ENCODE measurements at places on chromosomes 1 and 21. TPM values are rescaled to one million over a fixed set of nuclear protein-coding genes. Genes with fewer than 3 reads are reported as not detected.

Gene LRRC3
- total RNA-seq: under 0.01 TPM

DNA sequence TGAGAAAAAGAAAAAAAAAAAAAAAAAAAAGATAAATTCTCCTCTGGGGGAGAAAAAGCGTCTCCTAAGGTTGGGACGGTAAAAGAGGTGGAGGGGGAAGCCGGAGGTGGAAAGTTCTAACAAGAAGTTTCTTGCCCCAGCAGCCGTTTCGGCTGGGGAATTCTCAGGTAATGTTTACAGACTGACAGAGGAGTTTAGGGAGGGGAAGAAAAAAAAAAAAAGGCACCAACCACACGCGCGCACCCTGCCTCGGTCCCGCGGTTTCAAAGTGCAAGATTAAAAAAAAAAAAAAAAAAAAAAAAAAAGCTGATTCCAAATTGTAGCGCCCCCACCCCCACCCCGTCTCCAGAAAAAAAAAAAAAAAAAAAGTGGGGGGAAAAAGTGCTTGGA, 504 bp downstream of the DHRS3 start:
- DNase-seq: peak; percentile 7

DNA sequence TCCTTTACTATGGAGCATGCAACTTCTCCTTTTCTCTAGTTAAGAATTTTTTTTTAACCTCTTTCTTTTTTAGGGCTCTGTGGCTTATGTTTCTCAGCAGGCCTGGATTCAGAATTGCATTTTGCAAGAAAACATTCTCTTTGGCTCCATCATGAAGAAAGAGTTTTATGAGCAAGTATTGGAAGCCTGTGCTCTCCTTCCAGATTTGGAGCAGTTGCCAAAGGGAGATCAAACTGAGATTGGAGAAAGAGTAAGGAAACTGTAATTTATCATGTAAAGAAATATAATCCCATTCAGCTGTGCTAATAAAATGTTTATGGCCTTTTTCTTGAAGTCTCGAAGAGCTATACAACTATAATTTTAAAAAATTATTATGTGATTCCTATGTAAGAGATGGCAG, 70.1 kb downstream of the HSPA13 start:
- no peak for DNase-seq

DNA sequence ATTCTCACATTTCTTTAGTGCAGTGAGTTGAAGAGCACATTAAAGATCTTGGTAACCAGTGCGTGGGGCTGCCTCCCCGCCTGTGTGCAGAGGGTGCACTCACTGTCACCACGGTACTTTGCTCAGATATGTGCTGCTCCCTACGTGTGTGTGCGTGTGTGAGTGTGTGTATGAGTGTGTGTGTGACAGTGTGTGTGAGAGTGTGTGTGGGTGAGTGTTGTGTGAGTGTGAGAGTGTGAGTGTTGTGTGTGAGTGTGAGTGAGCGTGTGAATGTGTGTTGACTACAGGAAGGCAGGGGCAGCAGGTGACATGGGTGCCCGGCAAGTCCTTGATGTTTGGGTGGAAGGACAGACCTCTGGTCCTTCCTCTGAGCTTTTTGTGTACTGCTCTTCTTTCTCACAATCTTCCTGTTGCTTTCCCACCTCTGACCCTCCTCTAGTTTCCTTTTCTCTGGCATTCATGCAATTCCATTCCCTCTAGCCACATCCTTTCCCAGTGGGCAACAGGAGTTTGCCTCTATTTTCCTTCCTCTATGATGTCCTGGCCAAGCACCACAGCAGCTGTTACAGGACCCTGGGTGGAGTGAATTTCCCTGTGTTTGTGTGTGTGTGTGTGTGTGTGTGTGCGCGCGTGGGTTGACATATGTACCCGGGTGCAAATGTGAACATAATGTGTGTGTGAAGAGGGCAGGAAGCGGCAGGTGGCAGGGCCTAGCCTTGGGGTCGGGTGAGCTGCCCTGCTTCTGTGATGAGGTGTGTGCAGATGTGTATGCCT, 19.8 kb downstream of the LHX4 start:
- no peak for DNase-seq

GRCh38 chr1:165205145-165205544, 151.4 kb downstream of the LMX1A start:
- no peak for DNase-seq

DNA sequence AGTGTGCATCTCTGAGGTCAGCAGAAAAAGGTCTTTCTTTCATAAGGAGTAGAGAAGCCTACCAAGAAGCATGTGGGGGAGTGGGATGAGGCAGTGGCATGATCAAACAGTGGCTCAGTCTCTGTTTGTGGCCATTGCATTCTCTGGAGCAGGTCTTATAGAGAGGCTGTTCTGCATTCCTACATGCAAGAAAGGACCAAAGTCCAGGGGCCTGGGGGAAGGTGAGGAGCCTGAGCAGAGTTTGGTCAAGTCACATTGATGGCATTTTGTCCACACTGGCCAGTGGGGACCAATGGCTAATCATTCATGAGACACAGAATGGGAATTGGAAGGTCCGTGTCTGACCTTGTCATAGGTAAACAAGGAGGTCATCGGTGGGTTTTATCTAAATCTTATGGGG, 25.4 kb downstream of the MAP10 start:
- DNase-seq: no peak

DNA sequence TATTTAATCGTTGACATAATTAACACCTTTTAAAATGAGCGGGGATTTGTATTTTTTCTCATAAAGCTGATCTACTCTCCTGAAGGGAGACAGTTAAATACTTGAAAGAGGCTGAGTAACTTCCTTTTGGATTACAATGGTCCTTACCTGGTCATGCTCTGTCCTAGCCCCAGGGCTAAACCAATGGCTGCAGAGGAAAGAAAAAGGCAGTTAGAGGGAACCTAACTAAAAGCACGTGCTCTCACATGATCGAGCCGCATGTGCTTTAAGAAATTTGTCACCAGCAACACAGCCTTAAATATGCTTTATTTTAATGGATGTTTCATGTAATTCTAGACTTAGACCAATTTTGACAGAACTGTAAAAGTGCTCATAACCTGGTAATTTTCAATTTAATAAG, 132.7 kb downstream of the GPATCH2 start:
- DNase-seq: no peak

- DNase-seq: no peak
These were observed 4.9 kb downstream of the ASPM start for GRCh38 chr1:197141575-197141974.

Gene SPATA6
- 4.2 TPM for total RNA-seq

- DNase-seq: peak; percentile 62
These were observed 104.5 kb downstream of the CENPF start for GRCh38 chr1:214707306-214708087.

DNA sequence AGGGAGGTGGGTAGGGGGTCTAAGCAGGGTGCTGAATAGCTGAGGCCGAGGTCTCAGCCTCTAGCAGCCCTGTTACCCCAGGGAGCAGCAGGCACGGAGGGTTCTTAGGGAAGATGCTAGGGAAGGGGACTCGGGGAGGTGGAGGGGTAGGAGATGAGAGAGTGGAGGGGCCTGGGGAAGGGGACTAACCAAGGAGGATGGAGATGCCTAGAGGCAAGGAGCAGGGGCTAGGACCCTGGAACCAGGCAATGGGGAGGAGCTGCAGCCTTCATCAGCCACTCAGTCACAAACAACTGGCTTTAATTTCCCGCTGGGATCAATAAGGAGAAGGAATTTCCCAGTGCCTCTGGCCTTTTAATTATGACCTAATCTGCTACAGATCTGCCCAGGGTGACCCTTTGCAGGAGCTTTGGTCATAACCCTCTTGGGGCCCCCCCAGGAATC, 2.9 kb upstream of the CRABP2 start:
- DNase-seq: no peak

- no peak for DNase-seq
These were observed 370.3 kb upstream of the ADGRL2 start for GRCh38 chr1:81430236-81430938.

Gene KRTAP12-3
- not detected for total RNA-seq

DNA sequence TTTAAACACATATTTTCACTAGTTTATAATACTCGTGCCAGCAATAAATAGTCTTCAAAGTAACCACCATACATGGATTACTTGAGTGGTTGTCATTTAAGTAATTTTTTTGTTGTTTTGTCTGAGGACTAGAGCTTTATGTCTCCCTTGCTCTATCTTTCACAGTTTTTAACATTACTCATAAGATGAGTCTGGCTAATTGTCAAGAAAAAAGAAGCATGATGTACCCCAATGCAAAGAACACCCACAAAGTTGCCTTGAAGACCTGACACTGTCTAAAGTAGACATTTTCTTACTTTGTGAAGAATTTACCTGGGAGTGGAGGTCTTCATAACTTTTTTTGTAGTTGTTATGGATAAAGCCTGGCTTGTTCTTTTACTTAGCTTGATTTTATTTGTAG, 210.4 kb upstream of the BRINP3 start:
- no peak for DNase-seq

DNA sequence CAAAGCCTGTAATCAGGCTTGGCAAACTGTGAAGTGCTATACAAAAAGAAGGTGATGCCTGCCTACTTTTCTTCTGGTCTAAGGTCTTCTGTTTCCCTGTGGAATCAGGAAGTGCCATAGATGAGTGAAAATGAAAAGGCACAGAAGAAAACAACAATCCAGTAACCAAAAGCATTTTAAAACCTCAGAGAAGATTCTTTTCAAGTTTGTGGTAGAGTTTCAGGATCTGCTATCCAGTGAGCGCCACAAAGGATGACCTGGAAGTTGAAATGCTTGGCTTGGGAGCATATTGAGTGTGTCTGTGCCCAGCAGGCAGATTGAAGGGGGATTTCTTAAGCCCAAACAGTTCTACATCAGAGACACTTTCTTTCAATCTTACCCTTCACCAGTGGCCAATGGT, 272.2 kb downstream of the PAPPA2 start:
- no peak for DNase-seq

Gene LCE3B
- not detected for total RNA-seq

GRCh38 chr1:150775276-150775675, 9.7 kb upstream of the CTSS start:
- DNase-seq: no peak

Gene HSF2BP
- 2.6 TPM for total RNA-seq

Gene AHDC1
- total RNA-seq: 17.1 TPM

DNA sequence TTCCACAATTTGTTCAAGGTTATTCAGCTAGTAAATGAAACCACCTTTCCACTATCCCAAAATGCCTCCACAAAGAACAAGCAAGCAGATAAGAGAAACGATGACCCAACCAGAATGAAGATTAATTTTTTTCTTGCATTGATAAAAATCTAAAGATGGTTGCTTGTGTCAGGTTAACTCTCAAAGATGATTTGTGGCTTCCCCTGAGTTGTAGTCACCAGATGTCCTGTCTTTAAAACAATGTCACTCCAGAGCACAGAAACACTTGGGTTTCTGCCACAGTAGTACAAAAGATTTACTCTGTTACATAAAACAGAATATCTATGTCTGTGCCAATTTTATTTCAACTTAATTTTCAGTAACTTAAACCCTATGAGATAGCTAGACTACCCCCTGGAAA, 11.4 kb upstream of the CCDC17 start:
- no peak for DNase-seq

GRCh38 chr1:74468982-74469603, 43.3 kb downstream of the LRRC53 start:
- peak; percentile 36 for DNase-seq

Gene ERICH3
- not detected for total RNA-seq

- no peak for DNase-seq
These were observed 105.4 kb downstream of the CENPF start for GRCh38 chr1:214708321-214708955.

GRCh38 chr1:31701091-31701736, 2.6 kb downstream of the COL16A1 start:
- peak; percentile 96 for DNase-seq

Gene CLCA2
- total RNA-seq: 0.43 TPM

- no peak for DNase-seq
These were observed 372.2 kb upstream of the PKN2 start for GRCh38 chr1:88311907-88312306.

Gene RBM11
- 0.32 TPM for total RNA-seq

Gene HS2ST1
- total RNA-seq: 18.6 TPM

DNA sequence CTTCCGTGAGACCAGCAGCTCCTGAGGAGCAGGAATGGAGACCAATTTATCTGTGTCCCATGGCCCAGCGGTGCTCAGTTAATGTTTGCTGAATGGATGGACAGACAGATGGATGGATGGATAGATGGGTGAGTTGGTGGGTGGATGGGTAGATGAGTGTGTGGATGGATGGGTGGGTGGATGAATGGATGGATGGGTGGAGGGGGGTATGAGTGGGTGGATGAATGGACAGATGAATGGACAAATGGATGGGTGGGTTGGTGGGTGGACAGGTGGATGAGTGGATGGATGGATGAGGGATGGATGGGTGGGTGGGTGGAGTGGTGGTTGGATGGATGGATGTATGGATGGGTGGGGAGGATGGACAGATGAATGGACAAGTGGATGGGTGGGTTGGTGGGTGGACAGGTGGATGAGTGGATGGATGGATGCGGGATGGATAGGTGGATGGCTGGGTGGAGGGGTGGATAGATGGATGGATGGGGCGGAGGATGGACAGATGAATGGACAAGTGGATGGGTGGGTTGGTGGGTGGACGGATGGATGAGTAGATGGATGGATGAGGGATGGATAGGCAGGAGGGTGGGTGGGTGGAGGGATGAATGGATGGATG, 13.4 kb downstream of the EPHA2 start:
- DNase-seq: no peak

DNA sequence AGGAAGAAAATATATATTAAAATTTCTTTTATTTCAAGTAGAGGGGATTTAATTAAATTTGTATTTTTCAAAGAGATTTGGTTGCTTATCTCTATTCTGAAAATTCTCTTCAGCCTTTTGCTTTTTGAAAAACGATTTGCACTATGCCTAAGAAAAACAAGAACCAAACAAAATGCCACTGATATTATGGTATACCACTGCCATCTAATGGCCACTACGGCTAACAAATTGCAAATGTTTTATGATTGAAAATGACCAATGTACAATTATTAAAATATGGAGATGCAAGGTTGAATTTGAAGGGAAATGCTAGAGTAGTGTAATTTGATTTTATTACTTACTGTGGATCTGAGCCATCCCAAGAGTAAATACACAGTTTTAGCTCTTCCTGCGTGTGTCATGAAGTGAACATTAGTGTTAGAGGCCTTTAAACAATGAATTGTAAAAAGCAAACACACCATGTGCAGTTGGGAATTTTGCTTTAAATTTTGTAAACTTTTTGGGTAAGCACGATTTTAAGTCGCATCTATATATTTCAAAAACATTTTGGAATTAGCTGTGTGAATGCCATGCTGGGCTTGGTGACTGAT, 137.4 kb upstream of the USP25 start:
- peak; percentile 53 for DNase-seq

- no peak for DNase-seq
These were observed 1.5 kb downstream of the KCNA3 start for GRCh38 chr1:110673197-110673701.

Data from fibroblast of villous mesenchyme (primary cell).